Iris pigment epithelial cell (primary cell): ENCODE measurements at places on chromosomes 5 and 9.

GRCh38 chr5:9288234-9288633, 257.6 kb downstream of the SEMA5A start:
- DNase-seq, result no peak

DNA sequence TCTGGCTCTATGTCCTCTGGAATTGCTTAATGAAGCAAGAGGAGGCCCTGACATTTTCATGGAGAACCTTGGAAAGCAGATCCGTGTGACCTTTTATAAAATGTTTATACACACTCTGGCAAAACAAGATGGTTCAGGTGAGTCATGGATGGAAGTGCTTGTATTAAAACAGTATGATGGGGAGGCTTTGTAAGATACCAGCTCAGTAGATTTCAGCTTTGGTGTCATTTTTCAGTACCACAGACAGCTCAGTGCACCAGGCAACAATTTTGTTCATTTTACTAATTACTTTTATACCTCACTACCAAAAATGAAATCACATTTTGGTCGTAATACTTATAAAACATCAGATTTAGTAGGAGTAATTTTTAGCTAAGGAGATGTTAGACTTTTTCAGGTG, 5.2 kb downstream of the KCNN2 start:
- DNase-seq, result peak; percentile 24

GRCh38 chr9:128716581-128717254, 7.2 kb downstream of the ZDHHC12 start:
- DNase-seq, result no peak

DNA sequence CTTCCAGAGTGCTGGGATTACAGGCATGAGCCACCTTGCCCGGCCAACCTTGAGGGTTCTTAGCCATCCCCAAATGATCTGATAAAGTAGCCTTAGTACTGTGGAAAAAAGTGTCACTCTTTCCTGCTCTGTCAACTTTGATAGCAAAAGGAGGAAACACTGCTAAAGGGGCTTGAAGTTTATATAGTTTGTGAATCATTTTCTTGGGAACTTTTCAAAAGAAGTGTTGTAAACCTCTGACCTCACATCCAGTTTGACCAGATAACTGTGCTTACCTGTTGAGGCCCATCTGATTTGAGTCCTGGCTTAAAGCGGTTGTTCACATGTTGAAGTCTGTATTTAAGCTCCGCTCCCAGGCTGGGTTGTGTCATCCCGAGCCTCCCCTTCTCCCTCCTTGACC, 303.3 kb downstream of the DOCK8 start:
- DNase-seq, result no peak

GRCh38 chr5:1470762-1471211, 25.5 kb upstream of the SLC6A3 start:
- no peak for DNase-seq

GRCh38 chr9:6562201-6562600, 83.3 kb downstream of the GLDC start:
- no peak for DNase-seq

- DNase-seq, result peak; percentile 28
These were observed 88.5 kb downstream of the NDFIP1 start for GRCh38 chr5:142197098-142197497.

DNA sequence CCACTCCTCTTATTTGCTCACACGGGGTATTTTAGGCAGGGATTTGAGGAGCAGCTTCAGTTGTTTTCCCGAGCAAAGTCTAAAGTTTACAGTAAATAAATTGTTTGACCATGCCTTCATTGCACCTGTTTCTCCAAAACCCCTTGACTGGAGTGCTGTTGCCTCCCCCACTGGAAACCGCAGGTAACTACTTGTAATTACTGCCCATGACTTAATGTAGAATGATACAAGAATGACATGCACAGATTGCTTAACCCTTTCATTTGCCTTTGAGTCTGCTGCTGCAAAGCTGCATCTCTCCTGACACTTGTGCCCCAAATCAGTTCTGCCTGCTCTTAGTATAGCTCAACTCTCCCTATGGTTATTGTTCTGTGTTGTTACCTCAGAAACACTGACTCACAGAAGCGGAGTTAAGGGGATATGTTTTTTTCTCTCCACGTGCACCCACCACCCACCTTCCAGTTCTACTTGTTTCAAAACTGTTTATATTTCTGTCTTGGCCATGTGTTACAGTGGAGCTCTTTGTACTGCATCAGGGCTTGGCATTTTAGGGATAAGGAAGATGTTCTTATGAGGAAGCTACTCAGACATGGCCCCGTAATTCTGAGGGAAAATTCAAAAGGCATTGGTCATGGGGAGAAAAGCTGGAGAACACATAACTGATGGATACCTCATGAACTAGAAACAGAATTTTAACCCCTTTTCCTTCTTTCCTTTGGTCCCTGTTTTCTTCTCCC, 2.3 kb downstream of the ADRB2 start:
- DNase-seq, result no peak
